Hematopoietic multipotent progenitor cell treated with erythropoietin and hydrocortisone succinate and interleukin-3 and kit ligand, for 8 days (in vitro differentiated cells): ENCODE measurements at places on chromosomes 3 and 15.

- DNase-seq, result no peak
Observed at GRCh38 chr15:74315626-74316025, 51.8 kb downstream of the CYP11A1 start.

DNA sequence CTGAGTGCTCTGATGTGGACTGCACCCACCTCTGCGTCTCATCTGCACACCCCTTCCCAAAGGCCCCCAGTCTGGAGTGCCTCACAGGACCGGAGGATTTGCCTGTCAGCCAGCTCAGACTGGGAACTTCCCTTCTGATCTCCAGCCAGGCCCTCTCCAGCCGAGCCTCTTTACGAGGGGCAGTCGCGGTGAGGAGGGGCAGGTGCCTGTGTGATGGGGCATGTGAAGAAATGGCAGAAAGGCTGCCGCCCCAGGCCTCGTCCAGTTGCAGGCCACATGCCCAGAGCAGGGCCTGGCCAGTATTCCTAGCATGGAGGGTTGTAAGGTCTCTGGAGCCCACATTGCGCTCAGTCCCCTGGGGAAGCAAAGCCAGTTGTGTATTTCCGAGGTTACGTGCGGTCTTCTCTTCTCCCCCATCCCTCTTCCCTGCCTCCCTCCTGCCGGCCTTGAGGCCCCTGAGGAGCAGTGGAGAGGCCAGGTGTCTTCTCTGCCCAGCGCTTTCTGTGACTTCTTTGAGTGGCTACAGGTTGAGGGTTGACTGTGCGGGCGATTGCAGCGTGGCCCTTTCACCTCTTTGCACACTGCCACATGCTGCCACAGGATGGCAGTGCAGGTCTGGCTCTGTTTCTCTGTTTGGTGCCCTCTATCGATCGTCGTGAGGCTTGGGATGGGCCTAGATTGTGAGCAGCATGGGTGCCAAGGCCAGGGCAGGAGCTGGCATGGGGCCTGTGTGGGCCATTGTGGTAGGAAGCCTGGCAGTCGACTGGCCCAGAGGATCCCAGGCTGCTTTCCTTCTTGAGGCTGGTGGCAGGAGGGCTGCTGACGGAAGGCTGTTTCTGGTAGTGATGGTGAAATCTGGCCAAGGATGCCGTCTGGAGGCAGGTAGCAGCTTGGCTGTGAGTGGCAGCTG is 5.3 kb downstream of the CLK3 start:
- DNase-seq, result peak; percentile 91

DNA sequence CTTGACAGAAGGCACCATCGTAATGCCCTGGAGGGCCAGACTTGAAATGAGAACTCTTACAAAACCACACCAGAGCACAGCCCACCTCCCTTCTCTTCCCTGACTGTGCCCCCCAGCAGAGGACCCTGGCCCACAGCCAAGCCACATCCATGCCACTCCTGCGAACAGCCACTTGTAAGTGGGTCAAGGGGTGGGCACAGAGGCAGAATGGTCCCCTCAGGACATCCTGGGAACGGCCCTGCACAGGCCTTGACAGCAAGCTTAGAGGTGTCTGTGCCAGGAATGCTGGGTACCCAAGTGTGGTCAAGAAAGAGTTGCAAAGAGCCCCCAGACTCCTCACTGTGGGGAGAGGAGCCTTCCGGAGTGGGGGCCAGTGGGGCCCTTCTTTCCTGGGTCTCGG is 33.3 kb downstream of the HCN4 start:
- no peak for DNase-seq

- no peak for DNase-seq
Observed at GRCh38 chr15:66929843-66930402, 135.5 kb upstream of the SMAD3 start.

DNA sequence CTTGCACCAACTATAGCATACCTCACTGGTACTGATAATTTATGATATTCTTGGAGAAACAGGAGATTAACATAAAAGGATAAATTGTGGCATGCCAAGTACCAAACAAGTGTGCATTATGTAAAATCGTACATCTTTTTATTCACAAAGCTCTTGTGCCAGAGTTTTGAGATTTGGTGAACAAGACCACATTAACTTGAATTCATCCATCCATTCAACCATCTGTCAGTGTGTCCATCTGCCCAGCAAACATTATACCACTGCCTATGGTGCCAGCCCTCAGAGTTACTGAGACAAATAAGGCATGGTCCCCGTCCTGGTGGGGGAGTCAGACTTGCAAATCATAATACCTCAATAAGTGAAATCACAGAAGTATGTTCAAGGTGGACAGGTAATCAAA is 17.0 kb upstream of the NEO1 start:
- DNase-seq, result no peak

DNA sequence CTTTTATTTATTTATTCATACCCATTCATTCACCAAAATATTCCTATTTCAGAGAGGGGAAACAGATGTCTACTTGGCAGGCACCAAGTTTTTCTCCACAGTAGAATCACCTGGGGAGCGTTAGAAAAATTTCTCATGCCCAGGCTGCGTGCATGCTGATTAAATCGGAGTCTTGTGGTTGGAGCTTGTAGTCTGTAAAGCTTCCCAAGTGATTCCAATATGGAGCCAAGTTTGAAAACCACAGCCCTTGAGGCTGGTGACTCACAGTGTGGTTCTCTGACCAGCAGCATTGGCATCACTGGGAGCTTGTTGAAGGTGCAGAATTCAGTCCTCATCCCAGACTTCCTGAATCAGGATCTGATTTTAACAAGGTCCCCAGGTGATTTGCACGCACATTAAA is 49.7 kb downstream of the PDHB start:
- DNase-seq, result no peak

DNA sequence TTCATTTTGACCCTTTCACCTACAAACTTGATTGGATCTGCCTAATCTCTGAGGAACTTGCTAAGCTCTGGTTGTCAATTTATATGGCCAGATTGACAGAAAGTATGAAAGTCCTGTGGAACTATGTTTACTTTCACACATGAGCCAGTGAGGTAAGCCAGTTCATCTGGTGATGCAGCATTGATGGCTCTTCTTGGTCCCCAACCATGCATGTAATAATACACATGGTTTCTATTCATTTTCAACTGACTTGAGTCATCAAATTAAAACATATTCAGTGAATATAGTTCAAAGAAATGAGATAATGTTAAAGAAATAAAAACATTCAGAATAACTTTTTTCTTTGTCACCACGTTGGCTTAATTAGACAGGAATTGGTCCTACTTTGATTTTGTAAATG is 336.1 kb upstream of the THBS1 start:
- DNase-seq, result no peak

GRCh38 chr3:184630861-184631471 is 69.4 kb downstream of the EPHB3 start:
- DNase-seq, result no peak

- no peak for DNase-seq
Observed at GRCh38 chr15:91941871-91942658, 88.6 kb downstream of the SLCO3A1 start.

- no peak for DNase-seq
Observed at GRCh38 chr15:25967116-25967515, 104.0 kb upstream of the ATP10A start.

DNA sequence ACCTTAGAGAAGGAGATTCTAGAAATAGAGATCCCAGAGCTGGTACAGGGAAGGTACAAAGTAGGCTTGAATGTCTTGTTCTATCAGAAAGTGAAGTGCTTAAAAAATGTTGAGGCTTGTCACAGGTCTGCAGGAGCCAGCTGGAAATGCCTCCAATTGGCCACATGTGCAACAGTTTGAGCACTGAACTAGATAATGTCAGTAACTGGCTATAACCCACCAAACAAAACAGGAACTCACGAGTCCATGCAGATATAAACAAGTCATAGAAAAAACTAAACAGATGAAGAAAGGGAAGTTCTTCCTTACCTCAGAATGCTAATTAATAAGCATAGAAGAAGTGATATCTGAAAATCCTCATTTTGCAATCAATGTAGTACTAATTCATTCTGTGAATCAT is 11.9 kb upstream of the TF start:
- no peak for DNase-seq

- DNase-seq, result no peak
Observed at GRCh38 chr3:138960417-138960852, 13.4 kb downstream of the FOXL2NB start.

- no peak for DNase-seq
Observed at GRCh38 chr3:176807938-176808337, 389.3 kb downstream of the TBL1XR1 start.

DNA sequence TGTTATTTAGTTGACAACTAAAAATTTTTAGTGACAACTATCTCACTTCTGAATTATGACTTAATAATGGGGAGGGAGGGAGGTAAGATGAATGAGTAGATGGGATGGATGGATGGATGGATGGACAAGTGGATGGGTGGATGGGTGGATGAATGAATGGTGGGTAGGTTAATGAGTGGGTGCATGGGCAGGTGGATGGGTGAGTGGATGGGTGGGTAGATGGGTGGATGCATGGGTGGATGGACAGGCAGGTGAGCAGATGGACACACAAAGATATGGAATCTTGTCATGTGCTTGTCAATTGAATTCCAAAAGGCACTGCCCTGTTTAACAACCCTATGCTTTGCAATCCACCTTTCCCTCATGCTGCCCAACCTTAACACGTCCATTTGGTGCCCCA is 41.5 kb downstream of the KLHL25 start:
- no peak for DNase-seq

DNA sequence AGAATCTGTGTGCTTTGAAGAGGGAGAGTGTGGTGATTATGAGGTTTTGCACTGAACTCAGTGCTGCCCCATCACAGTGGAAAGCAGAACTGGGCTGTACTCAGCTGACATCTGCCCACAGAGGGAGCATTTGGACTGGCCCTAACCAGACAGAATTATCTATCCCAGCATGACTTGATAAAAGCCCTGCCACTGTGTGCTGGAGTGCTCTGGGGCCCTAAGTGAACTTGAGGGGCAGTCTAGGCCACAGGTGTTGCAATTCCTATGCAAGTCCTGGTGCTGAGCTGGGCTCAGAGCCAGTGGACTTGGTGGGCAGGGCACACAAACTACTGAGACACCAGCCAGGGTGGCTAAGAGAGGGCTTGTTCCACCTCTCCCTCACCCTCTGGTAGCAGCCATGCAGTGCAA is 269.2 kb upstream of the CTNNB1 start:
- peak; percentile 10 for DNase-seq

DNA sequence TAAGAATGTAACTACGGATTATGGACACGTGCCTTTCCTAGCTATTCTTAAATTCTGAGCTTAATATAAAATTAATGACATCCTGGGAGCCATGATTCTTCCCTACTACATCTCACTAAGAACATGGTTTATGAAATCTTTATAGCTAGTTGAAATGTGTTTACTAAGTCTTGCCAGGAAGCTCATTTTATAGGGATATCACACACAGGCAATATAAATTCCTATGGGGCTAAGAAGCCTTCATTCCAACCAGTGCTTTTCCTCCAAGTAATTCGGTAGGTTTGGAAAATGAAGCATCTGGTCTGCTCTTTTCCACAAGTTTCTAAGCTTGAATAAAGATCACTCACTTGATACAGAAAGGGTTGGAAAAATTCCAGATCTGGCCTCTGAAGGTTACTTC is 802.6 kb downstream of the FHIT start:
- no peak for DNase-seq

- no peak for DNase-seq
Observed at GRCh38 chr3:100160521-100160920, 46.2 kb upstream of the FILIP1L start.

DNA sequence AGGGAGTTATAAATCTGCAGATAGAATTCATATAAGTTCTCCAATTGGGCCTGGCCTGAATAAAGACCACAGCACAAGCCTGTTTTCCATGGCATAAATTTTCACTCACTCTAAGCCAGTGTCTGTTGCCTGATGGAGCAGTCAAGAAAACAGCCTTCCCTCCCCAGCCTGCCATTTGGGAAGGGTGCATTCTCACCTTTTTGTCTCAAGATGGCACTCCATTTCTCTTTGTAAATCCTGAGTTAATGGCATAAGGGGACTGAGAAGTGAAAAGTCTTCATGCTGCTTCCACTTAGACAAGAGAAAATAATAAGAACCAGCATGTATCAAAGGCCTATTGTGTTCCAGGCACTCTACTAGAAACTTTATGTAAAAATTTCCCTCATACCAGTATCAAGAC is 115.6 kb upstream of the MANF start:
- no peak for DNase-seq

DNA sequence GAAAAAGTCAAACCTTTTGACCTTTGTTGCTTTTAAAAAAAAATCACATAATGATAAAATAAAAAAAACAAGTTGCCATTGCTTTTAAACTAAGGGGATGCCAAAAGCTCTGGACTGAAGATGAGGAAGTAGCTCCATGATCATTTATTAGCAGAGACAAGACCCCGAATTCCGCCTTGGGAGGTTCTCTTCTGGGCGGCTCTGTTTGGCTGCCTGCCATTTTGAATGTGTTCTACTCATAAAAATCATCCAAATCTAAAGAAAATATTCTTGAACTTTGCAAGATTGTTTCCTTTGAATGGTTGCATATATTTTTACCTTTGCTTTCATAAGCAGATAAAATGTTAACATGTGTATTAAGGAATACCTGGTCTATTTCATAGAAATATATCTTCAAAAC is 63.8 kb downstream of the NCEH1 start:
- DNase-seq, result no peak

DNA sequence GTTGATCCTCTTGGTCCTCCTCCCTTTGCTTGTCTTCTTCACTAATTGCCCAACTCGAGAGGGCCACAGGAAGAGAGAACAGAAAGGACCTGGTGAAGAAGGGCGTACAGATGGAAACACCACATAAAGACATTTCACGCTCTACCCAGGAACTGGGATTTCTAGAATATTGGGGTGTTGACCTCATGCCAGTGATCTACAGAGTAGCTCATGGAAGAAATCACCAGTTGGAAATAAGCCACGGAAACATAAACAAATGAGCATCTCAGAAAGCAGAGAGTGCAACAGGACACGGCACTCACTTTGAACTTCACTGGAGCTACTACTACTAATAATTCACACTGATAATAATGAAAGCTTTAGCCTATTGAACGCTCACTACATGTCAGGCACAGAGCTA is 84.6 kb upstream of the ARHGEF3 start:
- no peak for DNase-seq

- DNase-seq, result no peak
Observed at GRCh38 chr3:60603860-60604259, 647.4 kb downstream of the FHIT start.

DNA sequence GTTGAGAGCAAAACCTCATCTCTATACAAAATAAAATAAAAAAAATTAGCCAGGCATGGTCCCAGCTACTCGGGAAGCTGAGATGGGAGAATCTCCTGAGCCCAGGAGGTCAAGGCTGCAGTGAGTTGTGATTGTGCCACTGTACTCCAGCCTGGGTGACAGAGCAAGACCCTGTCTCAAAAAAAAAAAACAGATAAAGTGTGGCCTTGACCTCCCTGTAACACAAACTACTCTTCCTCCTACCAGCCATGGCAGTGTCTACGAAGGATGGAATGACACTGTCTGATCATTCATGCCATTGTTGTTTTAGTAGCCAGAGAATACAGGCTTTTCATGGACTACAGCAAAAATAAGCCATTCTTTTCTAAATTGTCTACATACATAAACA is 117.1 kb upstream of the IQSEC1 start:
- DNase-seq, result no peak

GRCh38 chr3:150370122-150370602 is 37.9 kb upstream of the TSC22D2 start:
- no peak for DNase-seq
